ENCODE measurements at places on chromosomes 11 and 22.

DNA sequence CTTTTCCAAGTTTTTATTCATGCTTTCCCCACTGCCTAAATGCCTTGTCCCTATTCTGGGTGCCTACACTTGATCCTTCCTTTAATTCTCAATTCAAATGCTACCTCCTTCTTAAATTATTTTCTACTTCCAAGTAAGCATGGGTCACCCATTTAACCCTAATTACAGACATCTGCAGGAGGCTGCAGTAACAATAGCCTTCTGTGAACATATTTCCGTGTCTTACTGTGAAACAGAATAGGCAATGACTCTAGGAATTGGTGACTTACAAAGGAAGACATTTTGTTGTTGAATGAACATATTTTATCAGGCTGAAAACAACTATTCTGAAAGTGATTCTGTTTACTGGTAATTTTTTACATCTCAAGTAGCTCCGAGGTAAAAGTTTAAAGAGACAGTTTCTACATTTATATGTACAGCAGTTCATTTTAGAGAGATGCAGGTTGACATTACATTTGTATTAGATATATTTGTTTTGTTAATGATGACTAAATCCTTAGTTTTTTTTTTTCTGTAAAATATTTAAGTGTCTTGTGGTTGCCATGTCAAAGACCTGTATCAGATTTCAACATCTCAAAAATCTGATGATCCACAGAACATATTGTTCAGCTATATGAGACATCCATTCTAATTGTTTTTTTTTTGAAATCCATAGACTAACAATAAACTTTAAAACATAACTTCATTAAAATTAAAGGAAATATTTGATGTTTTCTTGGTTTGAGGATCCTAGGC lies 316.8 kb downstream of the CASP12 start:
- no peak for DNase-seq

- no peak for DNase-seq
Observed at GRCh38 chr11:9577556-9577955, 4.1 kb downstream of the WEE1 start.

DNA sequence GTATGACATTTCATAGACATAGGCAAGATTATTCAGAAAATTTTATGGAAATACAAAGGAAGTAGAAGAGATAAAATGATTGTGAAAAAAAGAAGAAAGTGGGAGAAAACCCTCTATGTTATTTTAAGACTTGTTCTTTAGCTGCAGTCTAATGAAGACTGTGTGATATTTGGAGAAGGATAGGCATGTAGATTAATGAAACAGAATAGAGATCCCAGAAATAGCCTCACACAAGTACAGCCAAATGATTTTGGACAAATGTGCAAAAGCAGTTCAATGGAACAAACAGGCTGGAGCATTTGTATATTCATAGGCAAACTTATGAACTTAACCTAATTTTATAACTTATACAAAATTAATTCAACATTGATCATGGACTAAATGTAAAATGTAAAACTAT lies 14.3 kb downstream of the ANO5 start:
- DNase-seq = no peak

- DNase-seq = no peak
Observed at GRCh38 chr11:6771926-6772893, at the start of gene OR2AG2. TSS of gene OR2AG2 (minus strand) at chr11:6771976. CDS start at chr11:6768957, 3,019 bp downstream.

DNA sequence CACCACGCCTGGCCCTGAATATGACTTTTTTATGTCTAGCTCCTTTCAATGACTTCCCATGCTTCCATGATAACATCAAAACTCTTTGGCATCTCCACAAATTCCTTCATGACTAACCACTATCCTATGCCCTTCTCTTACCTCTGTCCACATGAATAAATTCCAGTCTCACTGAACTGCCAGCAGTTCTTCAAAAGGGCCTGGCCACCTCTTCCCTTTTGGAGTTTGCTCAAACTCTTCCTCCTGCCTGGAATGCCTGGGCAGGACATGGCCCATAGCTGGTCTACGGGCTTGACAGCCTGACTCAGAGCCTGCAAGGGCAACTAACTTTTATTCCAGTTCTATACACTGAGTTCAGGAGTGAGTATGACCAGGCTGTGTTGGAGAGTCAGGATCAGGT lies 41.8 kb upstream of the ZBTB16 start:
- no peak for DNase-seq

DNA sequence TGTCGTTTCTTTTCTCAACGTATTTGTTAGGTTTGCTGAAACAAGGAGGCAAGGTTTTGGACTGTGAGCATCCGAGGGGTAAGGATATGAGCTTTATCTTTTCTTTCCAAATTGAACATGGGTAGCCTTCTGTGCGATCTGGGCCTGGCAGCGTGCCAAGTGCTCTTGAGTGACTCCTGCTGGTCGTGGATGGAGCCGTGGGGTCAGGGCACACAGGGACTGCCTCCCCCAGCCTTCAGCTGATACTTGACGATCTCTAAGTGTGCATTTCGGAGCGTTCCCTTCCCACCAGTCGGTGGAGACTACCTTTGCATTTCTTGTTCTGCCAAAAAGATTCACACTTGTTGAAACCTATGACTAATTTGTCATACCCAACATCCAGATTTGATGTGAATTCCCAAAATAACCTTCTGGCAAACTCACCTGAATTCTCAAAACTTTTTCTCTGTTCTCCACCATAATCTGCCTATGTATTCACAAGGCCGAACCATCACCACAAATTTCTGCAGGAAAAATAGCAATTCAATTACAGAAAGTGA lies 40.1 kb upstream of the CLMP start:
- no peak for DNase-seq

GRCh38 chr11:86513746-86514373 lies 139.2 kb downstream of the CCDC81 start:
- no peak for DNase-seq

DNA sequence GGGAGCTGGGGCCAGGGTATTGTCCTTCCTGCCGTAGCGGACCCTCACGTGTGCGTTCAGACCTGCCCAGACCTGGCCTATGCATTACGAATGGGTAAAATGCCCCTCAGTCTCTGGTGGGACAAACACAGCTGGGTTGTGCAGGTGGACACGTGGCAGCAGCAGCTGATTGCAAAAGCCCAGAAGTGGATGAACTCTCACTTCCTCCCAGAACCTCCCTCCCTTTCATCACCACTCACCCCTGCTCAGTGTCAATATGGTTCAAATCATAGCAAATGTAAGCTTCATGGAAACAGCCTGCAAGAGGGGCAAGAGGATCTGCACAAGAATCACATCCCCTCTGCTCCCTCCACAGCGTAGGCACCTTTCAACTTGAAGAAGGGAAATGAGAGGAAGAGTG lies 352.1 kb downstream of the OPCML start:
- no peak for DNase-seq

- DNase-seq = no peak
Observed at GRCh38 chr11:99406345-99406744, 385.6 kb downstream of the CNTN5 start.

DNA sequence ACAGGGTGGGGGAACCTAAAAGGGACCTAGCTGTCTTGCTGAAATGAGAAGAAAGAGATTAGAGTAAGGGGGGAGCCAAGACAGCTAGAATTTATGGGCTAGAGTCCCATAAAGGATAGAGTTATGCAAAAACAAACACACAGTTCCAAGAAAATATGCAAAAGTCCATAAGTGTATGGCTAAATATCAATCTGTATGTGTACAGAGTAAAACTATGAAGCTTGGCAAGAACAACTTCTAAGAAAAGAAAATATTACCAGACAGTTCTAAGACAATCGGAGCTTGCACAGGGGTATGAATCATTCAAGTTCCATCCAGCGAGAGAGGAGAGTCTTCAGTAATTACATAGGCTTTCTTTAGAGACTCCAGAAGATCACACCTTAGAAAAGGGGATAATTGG lies 41.8 kb downstream of the GDPD4 start:
- DNase-seq = no peak

DNA sequence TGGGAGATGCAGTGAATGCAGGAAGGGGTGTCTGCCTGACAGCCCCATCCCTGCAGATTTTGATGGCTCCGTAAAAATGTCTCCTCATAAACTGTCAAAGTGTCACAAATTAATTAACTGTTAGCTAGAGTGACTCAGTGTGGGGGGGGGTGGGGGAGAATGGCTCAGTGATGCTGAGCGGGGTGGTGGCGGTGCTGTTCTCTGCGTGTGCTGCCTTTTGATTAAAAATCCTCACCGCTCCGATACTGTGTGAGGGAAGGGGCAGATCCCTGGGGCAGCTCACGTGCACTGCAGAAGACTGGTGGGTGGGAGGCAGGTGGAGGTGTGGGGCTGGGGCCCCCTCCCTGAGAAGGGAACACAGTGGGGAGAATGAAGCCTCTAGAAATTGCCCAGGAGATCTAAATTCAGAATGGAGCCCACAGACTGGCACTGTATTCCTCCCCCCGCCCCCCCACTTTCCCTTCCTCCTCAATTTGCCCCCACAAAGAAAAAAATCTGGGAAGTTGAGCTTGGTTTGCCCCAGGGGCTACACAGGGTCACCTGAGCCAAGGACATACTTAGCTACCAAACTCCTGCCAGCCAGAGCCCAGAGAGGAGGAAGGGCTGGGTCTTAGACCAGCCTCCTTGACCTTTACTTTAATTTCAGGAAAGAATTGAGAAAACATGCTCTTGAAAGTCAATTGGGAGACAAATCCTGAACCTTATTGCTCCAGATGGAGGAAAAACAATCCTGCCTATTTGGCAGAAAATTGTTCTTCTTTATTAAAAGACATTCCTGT lies 39.8 kb downstream of the DRD2 start:
- no peak for DNase-seq

- no peak for DNase-seq
Observed at GRCh38 chr22:25013607-25014006, 61.1 kb downstream of the KIAA1671 start.

- DNase-seq = no peak
Observed at GRCh38 chr11:13038366-13038765, 29.2 kb downstream of the RASSF10 start.

DNA sequence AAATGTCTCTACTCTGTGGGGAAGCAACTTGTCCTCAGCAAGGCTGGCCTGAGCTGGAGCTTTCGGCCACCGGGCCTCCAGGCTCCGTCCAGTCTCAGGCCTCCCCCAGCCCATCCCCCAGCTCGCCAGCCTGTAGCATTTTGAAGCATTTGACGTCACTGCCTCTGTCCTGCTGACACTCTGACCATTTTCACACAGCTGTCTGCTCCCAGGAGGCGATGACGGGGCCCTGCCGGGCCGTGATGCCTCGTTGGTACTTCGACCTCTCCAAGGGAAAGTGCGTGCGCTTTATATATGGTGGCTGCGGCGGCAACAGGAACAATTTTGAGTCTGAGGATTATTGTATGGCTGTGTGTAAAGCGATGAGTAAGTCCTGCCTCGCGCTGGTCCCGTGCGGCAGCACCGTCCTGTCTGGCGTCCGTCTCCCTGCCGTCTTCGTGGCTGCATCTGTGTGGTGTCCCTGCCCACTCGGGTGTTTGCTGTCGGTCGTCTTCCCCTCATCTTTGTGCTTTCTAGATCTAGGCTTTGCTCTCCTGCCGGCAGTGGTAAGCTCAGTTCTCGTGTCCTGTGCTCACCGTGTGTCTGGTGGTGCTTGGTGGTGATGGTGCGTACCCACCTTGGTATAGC lies 36.1 kb upstream of the ST14 start:
- DNase-seq = no peak

DNA sequence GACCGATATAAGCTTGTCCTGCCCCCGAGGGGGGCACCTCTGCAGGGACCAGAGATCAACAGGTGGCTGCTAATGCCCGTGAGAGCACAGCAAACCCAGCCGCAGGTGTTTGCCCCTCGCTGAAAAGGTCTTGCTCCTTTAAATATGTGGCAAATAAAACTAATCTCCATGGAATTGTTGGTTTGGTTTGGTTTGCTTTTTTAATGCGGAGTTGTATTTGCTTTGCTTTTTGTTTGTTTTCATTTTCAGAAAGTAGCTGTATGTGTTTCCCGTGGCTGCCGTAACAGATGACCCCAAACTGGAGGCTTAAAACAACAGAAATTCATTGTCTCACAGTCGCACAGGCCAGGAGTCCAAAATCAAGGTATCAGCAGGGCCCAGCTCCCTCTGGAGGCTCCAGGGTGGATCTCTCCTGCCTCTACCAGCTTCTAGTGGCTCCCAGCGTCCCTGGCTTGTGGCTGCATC lies 93.0 kb downstream of the CELSR1 start:
- no peak for DNase-seq

DNA sequence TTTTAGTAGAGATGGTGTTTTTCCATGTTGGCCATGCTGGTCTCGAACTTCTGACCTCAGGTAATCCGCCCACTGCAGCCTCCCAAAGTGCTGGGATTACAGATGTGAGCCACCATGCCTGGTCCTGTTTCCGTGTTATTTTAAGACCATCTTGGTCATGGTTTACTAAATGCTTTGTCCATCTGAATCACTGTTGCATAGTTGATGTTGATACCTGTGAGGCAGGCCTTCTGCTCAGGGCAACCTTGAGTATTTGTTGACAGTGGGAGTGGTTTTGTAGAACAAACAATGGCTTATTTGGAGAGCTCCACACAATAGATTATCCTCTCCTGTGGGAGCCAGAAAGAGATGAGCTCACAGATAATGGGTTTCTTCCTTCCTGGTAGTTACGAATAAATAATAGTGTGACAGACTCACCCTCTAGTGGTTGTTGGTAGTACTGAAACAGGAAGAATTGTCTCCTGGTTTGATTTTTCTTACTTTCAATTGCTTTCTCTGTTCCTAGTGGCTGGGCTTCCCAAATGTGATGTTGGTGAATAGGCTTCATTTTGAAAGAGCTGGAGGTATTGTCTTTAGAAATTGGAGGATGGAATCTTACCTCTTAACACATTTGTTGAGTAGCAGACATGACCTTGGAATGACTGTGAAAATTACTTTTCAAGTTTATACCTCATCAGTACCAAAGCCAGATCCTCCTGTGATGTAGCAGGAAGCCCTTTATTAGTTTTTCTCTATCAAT lies 39.0 kb downstream of the CTNND1 start:
- DNase-seq = no peak

DNA sequence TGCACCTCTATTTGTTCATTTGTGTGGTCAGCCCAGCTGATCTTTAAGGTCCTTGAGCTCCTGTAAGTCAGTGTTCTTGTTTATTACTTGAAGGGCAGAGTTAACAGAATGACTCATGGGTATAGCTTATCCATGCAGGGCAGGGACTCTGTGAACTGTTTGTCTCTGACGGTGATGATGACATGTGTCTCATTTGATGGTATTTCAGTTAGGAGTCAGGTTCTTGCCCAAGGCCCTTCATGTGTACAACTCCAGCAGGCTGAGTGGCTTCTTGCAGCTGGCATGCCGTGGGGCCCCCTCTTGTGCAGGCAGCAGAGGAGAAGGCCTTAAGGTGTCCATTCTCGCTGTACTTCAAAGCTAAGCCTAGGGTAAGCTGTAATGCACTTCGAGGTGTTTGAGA lies 165.1 kb downstream of the DBX1 start:
- no peak for DNase-seq

DNA sequence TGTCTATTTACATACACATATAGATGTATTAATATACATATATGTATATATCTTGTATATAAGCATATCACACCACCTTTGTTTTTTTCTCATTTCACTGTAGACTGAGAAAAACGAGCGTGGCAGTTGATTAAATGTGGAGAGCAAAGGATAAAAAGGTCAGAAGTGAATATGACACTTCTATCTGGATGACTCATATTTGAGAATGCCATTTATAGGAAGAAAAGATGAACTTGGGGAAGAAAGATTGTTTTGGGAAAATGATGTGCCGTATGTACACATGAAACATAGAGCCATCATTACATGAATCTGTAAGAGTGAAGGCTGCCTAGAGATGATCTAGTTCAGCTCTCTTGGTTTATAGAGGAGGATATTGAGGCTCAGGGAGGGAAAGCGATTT lies 28.7 kb downstream of the AMOTL1 start:
- no peak for DNase-seq

- DNase-seq = no peak
Observed at GRCh38 chr11:94152678-94153065, 24.0 kb downstream of the PANX1 start.

Measured in NK-92 treated with Interleukin-12 subunit alpha and Interleukin-12 subunit beta, amount 100 ng/mL, for 24 hours (cell line).